ENCODE measurements at places on chromosomes 5 and 9.

GRCh38 chr5:104643320-104643719 lies 1080.7 kb upstream of the NUDT12 start:
- DNase-seq: no peak

- no peak for DNase-seq
These were observed 835.6 kb upstream of the GRAMD2B start for GRCh38 chr5:125587631-125588030.

DNA sequence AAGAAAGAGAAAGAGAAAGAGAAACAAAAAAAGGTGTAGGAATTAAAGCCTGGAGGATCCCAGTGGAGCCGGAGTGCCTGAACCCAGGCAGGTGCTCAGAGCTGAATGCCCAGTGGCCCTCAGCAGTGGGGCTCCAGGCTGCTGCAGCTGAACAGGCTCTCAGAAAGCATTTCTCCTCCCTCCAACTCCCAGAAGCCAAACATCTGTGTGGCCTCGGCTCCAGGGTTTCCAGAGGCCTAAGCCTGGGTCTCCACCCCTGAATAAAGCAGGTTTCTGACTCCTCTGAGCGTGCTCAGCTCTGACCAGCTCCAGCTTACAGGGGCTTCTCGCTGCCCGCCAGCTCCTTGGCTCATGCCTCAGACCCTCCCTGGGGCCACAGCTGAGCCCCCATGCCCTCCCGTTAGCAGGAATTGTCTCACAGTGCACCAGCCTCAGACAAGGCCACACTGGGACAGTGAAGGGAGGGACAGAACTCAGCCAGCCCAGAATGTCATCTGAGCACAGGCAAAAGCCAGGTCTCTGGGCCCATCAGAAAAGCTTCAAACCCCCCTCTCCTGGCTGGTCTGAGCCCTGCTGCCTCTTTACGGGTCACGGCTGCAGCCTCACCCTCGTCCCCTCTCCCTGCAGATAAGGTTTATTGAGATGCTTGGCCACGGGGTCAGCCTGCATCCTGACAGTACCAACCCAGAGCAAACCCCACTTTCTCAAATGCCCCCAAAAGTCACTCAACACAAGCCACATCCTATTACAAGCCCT lies 114.4 kb upstream of the PPP1R26 start:
- no peak for DNase-seq

GRCh38 chr5:60597572-60598320 lies 102.2 kb downstream of the DEPDC1B start:
- DNase-seq: peak; percentile 47

DNA sequence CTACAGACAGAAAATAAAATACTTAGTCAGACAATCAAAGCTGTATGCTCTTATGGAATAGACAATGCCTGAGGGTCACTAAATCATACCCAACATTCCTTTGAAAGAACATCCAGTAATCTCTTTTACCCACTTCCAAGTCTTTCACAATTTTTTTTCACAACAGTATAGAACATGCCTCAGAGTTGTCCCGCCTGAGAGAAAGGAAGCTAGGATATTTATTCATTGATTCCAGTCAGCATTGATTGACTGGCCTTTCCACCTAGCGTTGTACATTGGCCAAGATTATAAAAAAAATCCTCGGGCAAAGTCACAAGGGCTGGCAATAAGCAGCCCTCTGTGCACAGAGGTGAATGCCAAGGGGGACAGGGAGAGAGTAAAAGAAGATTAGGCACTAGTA lies 318.1 kb upstream of the PIK3R1 start:
- DNase-seq: no peak

DNA sequence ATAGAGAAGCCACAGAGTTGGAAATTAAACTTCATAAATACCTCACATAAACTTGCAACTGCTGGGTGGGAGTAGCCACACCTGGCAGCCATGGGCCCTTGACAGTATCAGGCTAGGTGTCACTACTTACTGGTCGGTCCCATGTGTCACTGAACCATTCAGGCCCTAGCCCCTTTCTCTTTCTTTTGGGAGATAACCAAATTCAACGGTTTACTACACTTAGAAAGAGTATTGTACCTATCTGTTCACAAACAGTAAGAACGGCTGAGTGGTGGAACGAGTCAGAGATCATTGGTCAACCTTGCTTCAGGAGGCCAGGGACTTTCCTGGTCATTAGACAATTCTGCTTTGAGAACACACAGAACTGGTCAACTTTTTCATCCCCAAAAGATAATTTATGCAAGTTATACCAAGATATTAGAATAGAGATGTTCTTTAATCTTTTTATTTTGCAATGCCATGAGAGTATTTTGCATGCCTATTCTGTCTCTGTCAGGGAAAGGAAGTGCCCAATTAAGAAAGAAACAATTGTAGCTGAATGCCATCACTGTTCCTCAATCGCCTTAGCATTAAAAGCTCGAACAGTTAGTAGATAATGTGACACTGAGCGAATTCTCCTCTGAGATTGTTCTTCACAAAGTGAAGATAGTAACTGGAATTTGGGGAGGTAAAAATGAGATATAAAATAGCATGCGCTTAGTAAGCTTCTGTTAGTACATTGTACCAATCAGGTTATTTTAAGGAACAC lies 50.9 kb downstream of the GOLPH3 start:
- no peak for DNase-seq

GRCh38 chr5:61680247-61680646 lies 348.2 kb downstream of the ZSWIM6 start:
- DNase-seq: no peak

- DNase-seq: no peak
These were observed 61.0 kb upstream of the FER start for GRCh38 chr5:108686676-108687075.

DNA sequence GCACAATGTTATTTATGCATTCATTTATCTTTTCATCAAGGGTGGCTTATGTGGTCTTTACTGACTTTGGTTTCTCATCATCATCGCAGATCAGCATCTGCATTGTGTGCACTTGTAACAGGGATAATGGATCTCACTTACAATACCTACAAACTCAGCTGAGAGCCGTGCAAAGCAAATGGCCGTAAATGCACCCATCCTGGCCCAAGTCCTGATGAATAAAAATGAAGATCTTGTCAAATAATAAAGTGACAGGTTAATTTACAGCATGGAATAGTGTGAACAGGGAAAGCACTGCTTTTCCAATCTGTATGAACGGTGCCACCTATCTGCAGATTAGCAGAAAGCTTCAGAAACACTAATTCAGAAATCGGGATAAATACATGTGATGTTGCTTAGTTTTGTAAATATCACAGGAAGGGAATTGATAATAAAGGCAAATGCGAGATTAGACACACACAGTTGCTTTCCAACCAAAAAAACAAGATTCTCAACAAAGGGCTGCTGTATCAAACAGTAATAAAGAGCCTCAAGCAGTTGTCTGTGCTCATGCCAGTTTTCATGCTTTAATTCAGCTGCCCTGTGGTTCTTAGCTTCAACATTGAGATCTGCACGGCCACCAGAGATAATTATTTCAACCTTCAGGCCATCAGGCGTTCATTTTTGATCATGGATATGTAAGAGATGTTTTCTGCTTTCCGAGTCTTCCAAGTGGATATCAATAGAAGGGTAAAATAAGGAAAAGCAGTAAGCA lies 153.4 kb upstream of the POU5F2 start:
- peak; percentile 37 for DNase-seq

All from AML-193 (cell line).